ENCODE measurements at places on chromosomes 5 and 9.

DNA sequence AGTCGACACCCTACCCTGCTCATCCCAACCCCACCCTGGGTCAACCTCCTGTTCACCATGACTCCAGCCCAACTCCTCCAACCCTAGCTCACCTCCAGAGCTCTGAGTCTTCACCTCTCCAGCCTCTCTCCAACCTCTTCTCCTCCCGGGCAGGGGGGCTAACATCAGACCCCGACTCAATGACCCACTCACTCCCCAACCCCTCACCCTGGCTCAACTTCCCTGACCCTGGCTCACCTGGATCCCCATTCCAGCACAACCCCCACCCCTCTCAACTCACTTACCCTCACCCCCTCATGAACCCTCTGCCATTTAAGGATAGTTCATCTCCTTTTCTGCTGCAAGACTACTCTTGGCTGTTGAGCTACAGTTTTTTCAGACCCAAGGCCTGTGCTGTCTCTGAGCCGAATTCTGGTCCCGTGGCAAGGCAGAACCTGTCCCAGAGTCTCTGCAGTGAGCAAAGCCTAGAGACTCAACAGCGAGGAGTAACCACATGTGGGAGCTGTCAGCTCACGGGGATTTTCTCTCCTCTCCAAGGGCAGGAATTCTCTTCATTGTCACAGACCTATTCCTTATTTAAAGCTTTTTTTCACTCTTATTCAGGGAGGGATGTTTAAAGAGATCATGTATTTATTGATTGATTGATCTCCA is 29.8 kb downstream of the ANKRD33B start:
- no peak for DNase-seq

DNA sequence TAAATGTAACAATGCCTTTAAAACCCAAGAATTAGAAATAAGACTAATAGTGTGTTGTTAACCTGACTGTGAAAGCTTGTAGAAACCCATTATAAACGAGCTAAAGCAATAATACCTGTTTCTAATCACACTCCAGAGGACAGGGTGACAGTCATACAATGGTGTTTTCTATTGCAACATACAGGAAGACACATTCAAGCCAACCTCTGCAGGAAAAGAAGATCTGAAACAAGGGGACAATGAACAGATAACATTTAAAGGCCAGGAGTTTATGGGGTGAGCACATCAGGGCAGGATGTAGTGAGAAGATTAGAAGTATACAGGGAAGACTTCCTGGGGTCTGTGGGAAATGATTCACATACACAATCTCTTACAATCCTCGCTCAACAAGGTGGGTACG is 13.8 kb downstream of the BARHL1 start:
- no peak for DNase-seq

DNA sequence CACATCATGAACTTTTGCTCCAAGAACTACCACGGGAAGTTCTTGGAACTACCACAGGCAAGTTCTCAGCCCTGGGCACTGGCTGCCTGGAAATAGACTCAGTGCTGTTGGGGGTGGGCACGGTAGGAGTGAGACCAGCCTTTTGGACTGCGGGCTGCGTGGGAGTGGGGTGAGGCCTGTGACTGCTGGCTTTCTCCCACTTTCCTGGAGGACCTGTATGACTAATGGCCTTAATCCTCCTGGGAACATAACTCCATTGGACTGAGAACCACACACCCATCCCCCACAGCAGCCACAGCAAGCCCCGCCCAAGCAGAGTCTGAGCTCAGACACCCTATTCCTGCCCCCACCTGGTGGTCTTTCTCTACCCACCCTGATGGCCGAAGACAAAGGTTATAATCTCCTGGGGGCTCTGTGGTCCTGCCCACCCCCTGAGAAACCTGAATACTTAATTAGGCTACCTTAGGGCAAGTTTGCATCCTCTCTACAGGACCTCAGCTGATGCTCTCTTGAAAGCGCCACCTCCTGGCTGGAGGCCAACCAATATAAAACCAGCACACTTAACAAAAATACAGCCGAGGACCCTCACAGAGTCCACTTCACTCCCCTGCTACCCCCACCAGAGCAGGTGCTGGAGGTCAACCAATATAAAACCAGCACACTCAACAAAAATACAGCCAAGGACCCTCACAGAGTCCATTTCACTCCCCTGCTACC is 112.6 kb downstream of the CACNA1B start:
- no peak for DNase-seq

DNA sequence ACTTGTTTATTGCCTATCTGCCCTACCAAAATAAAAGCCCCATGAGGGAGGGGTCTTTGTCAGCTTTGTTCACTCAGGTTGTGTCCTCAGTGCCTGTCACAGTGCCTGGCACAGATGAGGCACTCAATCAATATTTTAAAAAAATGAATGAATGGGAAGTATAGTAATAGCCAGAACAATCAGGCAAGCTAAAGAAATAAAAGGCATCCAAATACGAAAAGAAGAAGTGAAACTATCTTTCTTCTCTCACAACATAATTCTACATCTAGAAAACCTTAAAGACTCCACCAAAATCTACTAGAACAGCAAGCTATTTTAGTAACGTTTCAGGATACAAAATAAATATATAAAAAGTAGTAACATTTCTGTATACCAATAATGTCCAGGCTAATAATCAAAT is 37.8 kb upstream of the C5orf63 start:
- DNase-seq: no peak

DNA sequence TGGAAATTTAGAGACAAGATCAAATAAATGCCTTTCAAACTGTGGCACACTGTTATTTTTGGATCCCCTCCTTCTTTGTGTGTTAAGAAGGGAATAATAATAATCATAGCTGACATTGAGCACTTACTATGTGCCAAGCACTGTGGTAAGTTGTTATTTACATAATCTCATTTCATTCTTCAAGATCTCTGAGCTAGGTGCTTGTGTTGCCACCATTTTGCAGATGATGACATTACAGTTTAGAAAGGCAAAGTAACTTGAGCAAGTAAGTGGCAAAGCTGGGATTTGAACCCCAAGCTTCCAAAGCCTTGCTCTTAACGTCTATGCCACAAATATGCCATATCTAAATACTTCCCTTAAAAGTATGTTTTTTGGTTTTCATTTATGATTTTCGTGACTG is 121.8 kb upstream of the TMEM161B start:
- no peak for DNase-seq

DNA sequence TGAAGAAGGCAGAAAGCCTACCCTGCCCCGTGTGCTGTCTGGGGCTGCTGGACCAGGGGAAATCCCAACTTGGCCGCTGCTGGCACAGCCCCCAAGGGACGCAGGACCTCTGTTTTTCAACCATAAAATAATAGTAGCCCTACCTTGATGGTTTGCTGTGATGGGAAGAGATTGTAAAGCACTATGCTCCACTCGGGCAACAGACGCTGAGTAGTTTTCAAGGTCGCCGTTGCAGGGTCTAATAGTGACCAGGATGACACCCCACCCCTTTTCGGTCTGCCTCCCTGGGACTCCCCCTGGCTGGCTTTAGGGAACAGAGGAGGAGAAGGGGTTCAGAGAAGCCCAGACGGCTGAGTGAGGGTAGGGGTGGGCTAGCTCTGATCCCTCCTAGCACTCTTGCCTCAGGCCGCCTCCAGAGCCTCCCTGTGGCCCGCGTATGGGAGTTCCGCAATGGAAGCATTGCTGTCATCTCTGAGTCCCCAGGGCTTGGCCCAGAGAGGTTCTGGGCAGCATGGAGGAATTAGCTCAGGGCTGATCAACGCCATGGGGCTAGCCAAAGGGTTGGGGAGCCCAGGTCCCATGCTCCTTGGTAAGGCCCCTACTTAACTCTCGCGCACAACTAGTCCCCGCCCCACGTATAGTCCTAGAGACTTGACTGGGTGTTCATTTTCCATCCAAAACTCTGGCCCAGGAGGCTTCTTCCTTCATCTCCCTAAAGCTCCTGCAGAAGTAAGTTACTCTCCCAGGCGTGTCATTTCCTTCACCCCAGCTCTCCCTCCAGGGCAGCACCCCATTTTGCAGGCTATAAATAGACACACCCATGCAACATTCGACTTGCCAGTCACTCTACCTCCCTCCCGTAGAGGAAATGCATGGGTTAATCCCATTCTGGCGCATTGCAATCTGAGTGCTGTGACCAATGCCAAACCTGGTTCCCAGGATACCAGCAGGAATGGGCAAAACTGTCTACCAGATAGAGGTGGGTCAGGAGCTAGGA is 1.1 kb upstream of the IRF1 start:
- peak; percentile 81 for DNase-seq

DNA sequence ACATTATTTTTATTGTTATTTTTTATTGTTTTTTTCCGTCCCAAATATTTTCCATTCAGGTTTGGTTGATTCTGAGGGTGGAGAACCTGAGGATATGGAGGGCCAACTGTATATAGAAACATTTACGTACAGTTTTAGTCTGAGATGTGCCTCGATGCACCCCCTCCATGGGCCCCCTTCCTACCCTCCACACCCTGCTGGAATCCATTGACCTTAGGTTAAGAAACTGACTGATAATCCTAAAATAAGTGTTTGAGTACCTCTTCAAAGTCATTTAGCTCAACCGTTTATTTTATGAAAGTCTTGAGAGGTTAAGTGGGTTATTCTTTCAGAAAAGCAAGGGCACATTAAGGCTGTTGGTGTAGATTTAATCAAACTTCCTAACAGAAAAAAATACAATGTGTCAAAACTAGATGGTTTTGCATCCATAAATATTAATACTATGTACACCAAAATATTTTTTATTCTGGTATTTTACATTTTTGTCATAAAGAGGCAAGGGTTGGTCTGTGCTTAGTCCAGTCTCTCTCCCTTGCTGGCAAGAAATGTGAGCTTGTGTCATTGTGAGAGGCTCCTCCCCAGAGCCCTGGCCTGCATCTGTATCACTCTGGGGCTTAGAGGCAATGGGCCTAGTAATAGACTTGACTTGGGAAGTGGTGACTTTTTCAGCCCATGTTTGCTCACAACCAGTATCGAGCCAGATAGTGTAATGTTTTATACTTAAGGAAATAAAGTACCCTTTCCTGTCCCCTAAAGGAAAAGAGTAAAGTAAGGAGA is 15.7 kb downstream of the MTRR start:
- DNase-seq: no peak

DNA sequence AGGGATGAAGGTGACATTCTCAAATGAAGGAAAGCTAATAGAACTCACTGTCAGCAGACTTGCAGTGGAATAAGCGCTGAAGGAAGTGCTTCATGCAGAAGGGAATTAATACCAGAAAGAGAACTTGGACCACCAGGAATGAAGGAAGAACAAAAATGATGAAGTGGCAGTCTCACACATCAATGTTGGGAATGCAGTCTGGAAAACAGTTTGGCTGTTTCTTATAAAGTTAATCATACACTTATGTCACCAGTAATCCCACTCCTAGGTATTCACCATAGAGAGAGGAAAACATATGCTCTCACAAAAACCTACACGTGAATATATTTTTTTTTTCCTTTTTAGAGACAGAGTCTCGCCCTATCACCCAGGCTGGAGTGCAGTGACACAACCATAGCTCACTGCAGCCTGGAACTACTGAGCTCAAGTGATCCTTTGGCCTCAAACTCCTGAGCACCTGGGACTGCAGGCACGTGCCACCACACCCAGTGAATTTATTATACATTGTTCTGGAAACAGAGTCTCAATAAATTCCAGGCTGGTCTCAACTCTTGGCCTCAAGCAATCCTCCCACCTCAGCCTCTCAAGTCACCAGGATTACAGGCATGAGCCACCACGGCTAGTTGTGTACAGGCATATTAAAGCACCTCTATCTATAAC is 81.2 kb downstream of the ROR2 start:
- no peak for DNase-seq

- peak; percentile 92 for DNase-seq
Observed at GRCh38 chr9:34993502-34994259, 4.1 kb downstream of the DNAJB5 start.

GRCh38 chr9:121943463-121943862 is 149.6 kb downstream of the TTLL11 start:
- no peak for DNase-seq

- peak; percentile 83 for DNase-seq
Observed at GRCh38 chr9:93958819-93959682, 3.9 kb upstream of the BARX1 start.

GRCh38 chr5:96253140-96253539 is 179.9 kb downstream of the PCSK1 start:
- DNase-seq: no peak

- DNase-seq: peak; percentile 91
Observed at GRCh38 chr9:134469041-134469875, 143.0 kb downstream of the RXRA start.

DNA sequence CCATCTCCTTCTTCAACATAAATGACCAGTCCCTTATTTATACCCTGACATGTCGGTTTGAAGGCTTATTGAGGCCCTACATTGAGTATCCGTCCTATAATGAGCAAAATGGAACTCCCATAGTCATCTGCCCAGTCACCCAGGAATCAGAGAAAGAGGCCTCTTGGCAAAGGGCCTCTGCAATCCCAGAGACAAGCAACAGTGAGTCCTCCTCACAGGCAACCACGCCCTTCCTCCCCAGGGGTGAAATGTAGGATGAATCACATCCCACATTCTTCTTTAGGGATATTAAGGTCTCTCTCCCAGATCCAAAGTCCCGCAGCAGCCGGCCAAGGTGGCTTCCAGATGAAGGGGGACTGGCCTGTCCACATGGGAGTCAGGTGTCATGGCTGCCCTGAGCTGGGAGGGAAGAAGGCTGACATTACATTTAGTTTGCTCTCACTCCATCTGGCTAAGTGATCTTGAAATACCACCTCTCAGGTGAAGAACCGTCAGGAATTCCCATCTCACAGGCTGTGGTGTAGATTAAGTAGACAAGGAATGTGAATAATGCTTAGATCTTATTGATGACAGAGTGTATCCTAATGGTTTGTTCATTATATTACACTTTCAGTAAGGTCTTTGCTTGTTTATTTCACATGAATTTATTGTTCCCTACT is 38.2 kb upstream of the BTNL3 start:
- DNase-seq: no peak

- no peak for DNase-seq
Observed at GRCh38 chr5:66860199-66860975, 264.2 kb downstream of the MAST4 start.

- DNase-seq: no peak
Observed at GRCh38 chr9:72464857-72465592, 56.4 kb upstream of the TMC1 start.

GRCh38 chr5:45440466-45440865 is 255.7 kb downstream of the HCN1 start:
- no peak for DNase-seq

GRCh38 chr5:160506006-160507004 is 84.7 kb downstream of the PTTG1 start:
- peak; percentile 87 for DNase-seq

GRCh38 chr9:120405860-120406259 is 174.1 kb downstream of the CDK5RAP2 start:
- no peak for DNase-seq

- DNase-seq: no peak
Observed at GRCh38 chr5:134459491-134459890, 47.8 kb upstream of the CDKN2AIPNL start.

GRCh38 chr5:158765407-158765806 is 334.3 kb downstream of the EBF1 start:
- no peak for DNase-seq

- DNase-seq: no peak
Observed at GRCh38 chr5:68074633-68075032, 140.9 kb upstream of the PIK3R1 start.

GRCh38 chr5:142979636-142980035 is 209.5 kb downstream of the ARHGAP26 start:
- DNase-seq: no peak

GRCh38 chr5:33423018-33423630 is 17.6 kb upstream of the TARS1 start:
- no peak for DNase-seq
